T-helper 1 cell treated with Interleukin-12 subunit alpha and Interleukin-12 subunit beta and Interleukin-4 antibody, amounts not matched to agents 30 ng/mL and 1 ng/mL, for 36 hours (primary cell): ENCODE measurements at places on chromosomes 7 and 10. TPM values are rescaled to one million over a fixed set of nuclear protein-coding genes. Genes with fewer than 3 reads are reported as not detected.

The ACTR3C gene
- 12.8 and 14.1 TPM in 2 replicates for total RNA-seq

The PDE6C gene
- total RNA-seq, result not detected in 2 replicates

The METTL27 gene
- total RNA-seq, result 1.7 and 2.1 TPM in 2 replicates

The ASAH2 gene
- total RNA-seq, result 2.0 and 2.3 TPM in 2 replicates

The CRHR2 gene
- total RNA-seq, result not detected in 2 replicates

The KBTBD2 gene
- 45.9 and 55.3 TPM in 2 replicates for total RNA-seq

The ALKBH4 gene
- 10.3 and 11.4 TPM in 2 replicates for total RNA-seq

The OR2A5 gene
- total RNA-seq, result not detected in 2 replicates

The GJD4 gene
- not detected in 2 replicates for total RNA-seq
